Activated T-helper 2 cell treated with anti-CD3 and anti-CD28 coated beads, Interferon-gamma antibody, Interleukin-2, Interleukin-4, amounts not matched to agents 10 μg/mL and 5 μg/mL and 100 μg/mL, durations not matched to agents 14 hours and 24 hours and 36 hours (primary cell): ENCODE measurements at places on chromosomes 2 and 18.

DNA sequence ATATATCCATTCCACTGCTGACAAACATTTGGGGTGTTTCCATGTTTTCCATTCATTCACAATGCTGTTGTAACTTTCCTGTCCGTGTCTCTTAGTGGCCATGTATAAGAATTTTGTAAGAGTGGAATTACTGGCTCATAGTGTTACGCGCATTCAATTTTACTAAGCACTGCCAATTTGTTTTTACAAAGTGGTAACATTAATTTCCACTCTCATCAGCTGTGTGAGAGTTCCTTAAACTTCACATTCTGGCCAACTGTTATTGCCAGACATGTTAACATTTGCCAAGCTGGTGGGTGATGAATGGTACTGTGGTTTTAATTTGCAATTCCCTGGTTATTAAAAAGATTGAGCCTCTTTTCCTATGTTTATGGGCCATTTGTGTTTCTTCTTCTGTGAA, 134.2 kb downstream of the DTNB start:
- no peak for DNase-seq

GRCh38 chr18:68779169-68779568, 18.7 kb upstream of the CCDC102B start:
- DNase-seq, result no peak

DNA sequence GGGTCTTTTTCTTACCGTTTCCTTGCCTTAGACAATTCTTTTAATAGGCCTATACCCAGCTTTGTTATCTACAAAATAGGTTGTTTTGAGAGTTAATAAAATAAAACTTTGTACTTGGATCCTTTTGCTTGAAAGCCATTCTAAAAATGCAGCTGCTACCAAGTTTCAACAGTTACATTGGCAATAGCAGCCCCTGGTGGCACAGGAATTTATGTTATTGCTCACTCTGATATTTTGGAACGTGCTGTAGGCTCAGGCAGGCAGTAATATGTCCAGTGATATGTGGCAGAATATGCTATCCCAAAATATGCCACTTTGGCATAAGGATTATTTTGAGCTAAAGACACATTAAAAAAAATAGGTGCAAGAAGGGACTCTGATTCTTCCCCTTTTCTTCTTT, 6.7 kb upstream of the COMMD1 start:
- DNase-seq, result no peak

- no peak for DNase-seq
These were observed 26.1 kb upstream of the STAT4 start for GRCh38 chr2:191176801-191177438.

DNA sequence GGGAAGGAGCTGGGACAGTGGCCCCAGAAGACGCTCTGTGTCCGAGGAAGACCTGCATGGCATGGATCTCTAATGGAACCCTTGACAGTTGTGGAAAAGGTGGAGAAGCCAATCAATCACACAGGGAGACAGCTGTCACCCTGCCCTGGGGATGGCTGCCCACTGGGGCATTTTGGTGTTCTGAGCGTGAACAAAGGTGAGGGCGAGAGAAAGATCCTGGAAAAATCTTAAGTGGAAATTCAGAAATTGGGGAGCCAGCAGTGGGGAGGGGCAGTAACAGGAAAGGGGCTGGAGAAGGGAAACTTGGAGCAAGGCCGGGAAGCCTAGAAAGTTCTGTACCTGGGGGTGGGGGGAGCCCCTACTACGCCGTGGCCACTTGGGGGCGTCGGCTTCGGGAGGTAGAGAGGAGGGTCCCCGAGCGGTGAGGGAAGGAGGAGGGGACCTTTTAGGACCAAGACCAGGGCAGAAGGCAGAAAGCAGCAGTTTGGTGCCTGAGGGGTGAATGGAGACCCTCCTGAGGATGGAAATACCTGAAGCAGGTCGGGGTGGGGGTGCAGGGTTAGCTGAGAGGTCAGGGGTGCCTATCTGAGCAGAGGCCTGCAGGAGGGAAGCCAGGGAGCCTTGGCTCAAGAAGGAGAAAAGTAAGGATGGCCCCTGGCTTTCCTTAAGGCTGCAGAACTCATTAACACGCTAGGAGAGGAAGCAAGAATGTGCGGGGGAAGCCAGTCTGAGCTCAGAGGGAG, 30.0 kb downstream of the NGEF start:
- DNase-seq, result no peak

- no peak for DNase-seq
These were observed 61.4 kb downstream of the FAM161A start for GRCh38 chr2:61792355-61792890.

GRCh38 chr2:239438995-239439753, 38.4 kb upstream of the HDAC4 start:
- no peak for DNase-seq

DNA sequence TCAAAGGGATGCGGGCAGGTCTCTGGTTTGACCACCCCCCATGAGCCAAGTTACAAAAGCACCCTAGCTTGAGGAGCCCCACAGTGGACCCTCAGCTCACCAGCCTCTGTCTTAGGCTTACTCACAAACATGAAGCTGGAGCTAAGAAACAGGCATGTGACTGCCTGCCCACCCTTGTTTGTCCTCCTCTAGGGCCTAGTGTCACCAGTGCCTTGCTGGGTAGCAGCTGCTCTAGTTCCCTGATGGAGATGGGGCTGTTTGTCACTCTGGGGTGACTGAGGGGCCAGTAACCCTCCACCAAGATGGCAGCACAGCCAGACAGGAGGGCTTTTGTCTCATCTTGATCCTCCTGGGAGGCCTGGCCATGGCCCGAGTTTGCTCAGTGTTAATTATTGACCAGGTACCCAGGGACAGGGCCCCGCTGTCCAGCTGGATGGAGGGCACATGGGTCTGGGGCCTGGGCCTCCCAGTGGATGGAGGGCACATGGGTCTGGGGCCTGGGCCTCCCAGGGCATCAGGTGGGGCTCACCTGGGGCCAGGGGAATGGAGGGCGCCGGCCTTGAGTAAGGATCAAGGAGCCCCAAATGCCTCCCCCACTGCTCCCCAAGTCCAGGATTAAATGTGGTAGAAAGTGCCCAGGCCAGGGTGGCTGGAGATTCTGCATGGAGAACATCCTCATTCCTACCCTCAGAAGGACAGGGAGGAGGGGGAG, 185.9 kb upstream of the HAAO start:
- DNase-seq, result no peak

GRCh38 chr2:106745468-106745867, 140.5 kb downstream of the ST6GAL2 start:
- DNase-seq, result no peak

DNA sequence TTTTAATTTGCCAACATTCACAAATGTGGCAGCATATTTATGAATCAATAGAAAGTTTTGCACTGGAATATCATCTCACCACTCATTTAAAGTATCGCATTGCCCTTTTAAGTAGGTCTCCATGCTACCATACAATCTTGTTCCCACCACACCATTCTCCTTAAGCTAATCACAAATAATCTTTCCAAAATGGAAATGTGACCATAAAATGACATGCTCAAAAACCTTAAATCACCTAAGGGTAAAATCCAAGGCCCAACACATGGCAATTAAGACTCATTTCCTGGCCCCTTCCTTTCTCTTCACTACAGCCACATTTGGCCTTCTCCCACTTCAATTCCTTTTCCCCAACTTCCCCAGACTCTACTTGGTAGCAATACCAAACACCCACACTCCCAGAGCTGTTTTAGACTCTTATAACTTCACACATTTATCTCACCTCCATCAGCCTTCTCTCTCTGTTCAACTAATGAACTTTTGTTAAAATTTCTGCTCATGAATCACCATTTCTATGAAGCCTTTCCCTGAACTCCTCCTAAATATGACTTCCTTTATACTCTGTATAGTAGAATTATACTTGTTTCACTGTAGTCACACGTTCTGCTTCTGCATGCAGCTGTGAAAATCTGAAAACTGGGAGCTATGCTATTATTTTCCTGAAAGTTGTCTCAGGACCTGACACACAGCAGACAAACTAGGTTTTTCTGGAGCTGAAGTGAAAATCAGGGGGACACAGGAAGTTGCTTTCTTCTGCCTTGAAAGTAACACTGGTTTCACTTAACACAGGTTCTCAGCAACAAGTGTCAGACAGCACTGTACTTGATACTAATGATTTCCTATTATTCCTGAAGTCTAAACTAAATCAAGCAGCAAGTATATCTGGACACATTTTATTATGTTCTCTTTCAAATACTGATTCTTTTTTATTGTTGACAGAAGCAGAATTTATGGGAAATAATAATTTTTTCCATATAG, 303.9 kb downstream of the ZEB2 start:
- no peak for DNase-seq
